ENCODE measurements at places on chromosomes 1 and 21. TPM values are rescaled to one million over a fixed set of nuclear protein-coding genes. Genes with fewer than 3 reads are reported as not detected.

- DNase-seq: no peak
Measured at GRCh38 chr1:225691377-225691776, 38.5 kb upstream of the ENAH start.

The PGBD5 gene
- not detected for total RNA-seq

The RIIAD1 gene
- not detected for total RNA-seq

DNA sequence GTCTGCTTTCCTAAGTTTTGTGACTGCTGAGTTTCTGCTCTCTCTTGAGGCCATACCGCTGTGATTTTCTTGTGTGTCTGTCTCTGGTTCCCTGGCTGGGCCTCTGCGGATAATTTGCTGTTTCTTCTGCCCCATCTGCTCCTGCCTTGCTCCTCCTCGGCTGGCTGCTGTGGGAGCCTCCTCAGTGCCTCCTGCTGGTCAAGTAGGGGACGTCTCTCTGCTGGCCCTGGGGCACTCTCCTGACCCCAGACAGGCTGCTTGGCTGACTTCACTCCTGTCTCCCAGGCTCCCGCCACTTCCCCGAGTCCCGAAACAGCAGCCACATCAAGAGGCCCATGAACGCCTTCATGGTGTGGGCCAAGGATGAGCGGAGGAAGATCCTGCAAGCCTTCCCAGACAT lies 28.5 kb downstream of the ETNK2 start:
- peak; percentile 33 for DNase-seq

DNA sequence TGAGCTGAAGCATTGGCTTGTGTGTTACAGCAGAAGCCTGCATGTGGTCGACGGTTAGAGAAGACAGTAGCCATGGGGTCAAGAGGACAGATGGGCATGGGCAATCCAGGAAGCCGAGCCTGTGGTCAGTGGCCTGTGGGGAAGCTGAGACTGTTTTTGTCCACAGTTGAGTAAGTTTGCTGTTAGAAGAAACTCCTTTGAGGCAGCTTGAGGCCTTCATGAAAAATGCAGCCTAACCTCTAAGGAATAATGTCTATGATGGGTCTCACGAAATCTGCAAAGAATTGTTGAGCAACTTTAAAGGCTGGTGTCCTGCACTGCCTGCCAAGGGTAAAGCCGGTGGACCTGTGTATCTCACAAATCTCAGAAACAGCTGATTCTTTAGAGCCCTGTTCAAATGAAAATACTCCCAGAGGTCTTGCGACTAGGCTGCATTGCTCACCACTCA lies 322.4 kb downstream of the SETD4 start:
- no peak for DNase-seq

- no peak for DNase-seq
Measured at GRCh38 chr21:25373126-25374082, 233.9 kb downstream of the MRPL39 start.

DNA sequence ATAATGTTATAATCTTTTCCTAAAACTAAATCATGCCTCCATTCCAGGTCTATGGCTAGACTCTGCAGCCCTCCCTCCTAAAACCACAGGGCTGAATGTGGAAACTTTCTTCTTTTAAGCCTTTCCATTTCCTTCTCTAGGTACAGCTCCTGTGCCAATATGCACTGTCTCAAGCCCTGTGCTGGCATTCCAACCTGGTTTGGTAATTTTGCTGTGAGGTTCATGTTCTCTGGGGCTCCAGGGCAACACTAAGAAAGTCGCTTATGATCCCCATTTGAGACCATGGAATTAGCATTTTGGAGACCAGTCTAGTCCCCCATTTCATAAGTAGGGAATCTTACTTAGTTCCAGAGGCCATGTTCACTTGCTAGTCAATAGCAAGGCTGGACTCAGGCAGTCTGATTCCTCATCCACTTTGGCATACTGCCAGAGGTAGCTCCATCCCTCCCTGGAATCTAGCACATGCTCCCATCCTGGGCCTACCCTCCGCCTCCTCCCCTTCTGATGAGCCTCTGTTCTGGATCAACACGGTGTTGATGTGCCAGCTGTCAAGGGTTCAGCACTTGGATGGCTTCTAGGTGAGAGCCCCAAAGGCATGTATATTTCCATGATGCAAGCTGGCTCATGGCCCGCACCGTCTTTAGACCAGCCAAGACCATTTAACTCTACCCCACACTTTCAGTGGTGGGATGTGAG lies 36.5 kb downstream of the ZMYND12 start:
- no peak for DNase-seq

DNA sequence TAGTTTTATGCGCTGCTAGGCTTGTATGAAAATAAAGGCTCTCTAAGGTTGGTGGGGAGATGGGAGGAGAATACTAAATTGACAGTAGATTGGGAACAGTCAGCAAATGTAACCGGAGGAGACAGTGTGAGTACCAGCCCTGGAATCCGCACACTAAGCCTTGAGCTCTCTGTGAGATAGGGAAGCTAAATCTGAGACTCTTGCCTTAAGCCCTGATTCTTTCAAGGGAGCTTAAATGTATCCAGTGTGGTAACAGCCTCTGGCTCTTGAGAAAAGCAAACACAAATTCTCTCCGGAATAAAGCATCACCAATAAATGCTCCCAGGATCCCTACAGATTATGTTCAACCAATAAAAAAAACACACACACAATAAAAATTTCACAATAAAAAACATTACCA lies 33.0 kb upstream of the PDPN start:
- DNase-seq: no peak

DNA sequence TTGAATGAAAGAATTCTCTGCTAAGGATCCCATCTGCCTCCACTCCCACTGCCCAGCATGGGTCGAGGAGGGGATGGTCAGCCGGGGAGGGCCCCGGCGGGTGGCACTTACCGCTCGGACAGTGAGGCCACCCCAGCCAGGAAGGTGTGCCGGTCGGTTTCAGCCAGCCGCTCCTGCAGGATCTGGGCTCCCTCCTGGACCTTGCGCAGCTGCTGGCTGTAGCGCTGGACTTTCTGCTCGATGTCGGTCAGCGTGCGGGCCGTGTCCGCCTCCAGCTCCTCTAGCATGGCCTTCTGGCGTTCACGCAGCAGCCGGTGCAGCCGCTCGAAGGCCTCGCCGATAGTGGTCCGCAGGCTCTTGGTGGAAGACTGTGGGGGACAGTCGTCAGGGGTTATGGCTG lies 22.3 kb downstream of the TRIM62 start:
- no peak for DNase-seq

DNA sequence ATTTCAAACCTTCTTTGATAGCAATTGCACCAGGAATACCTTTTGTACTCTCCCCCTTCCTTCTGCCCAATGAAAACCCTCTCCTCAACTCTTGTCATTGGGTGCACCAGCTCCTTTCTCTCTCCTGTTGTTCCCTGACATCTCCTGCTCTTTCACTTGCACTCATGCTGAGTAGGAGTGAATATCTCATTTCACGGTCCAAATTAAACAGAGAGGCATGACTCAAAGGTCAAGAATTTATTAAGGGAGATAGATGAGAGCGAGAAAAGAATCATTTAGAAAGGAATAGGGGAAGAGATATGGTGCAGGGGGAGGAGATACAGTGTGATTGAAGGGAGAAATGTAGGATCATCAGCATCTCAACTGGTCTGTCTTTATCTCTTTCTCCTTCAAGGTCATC lies 22.1 kb downstream of the AIM2 start:
- no peak for DNase-seq

The NEXN gene
- total RNA-seq: 0.95 TPM

DNA sequence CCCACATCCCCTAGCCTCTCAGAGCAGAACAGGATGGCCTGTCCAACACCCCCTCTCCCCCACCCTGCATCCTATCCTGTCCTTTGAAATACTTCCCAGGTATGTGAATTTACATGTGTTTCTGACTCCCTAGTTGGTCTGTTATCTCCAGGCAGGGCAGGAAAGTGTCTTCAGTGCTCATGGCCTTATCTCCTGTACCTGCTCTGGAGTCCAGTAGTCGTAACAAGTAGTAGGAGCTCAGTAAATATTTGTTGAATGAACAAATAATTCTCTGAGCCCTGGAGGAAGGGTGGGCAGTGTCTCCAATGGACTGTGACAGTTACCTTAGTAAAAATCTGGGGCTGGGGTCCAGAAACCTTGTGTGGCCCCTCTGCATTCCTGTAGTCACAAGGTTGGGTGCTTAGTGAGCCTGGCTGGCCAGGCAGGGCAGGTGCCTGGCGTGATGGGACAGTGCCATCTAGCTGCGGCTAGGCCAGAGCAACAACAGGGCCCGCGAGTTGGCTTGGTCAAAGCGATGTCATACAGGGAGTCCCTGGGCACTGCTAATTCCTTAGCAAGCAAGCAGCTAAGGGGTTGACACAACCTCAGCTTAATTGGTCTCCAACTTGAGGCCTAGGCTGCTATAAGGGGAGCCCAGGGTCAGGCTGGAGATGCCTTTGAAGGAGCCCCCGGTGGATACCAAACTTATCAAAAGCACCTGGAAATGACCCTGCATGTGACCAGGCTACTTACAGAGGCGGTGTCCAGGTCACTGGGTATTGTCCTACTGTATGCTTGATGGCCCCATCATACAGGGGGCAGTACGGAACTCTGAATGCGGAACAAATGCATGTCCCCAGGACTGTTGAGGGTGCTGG lies 89.0 kb upstream of the PPM1J start:
- peak; percentile 68 for DNase-seq

The RNF186 gene
- not detected for total RNA-seq

- no peak for DNase-seq
Measured at GRCh38 chr1:199751506-199751905, 276.0 kb upstream of the NR5A2 start.

DNA sequence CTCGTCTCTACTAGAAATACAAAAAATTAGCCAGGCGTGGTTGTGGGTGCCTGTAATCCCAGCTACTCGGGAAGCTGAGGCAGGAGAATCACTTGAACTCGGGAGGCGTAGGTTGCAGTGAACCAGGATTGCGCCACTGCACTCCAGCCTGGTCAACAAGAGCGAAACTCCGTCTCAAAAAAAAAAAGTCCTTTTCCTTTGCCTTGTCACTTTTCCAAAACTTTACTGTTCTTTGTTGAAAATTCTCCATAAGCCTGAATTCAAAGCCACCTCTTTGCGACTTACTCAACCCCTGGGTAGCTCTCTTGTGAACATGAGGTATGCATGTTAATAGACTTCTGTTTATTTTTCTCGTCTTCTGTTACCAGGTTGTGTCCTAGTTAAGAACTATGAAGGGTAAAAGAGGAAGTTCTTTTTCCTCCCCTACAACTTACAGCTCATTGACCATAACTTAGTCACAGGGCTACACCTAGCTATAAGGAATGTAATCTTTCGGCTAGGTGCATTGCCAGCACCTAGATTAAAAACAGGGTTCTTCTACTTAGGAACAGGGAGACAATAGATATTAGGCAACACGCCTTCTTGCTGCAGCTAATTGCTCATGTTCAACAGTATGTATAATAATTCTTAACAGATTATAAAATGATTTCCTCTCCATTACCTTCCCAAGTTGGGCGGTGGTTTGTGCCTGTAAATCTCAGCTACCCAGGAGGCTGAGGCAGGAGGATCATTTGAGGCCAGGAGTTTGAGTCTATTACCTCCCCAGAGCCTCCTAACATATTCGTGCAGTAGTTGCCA lies 40.9 kb downstream of the PTAFR start:
- DNase-seq: no peak

DNA sequence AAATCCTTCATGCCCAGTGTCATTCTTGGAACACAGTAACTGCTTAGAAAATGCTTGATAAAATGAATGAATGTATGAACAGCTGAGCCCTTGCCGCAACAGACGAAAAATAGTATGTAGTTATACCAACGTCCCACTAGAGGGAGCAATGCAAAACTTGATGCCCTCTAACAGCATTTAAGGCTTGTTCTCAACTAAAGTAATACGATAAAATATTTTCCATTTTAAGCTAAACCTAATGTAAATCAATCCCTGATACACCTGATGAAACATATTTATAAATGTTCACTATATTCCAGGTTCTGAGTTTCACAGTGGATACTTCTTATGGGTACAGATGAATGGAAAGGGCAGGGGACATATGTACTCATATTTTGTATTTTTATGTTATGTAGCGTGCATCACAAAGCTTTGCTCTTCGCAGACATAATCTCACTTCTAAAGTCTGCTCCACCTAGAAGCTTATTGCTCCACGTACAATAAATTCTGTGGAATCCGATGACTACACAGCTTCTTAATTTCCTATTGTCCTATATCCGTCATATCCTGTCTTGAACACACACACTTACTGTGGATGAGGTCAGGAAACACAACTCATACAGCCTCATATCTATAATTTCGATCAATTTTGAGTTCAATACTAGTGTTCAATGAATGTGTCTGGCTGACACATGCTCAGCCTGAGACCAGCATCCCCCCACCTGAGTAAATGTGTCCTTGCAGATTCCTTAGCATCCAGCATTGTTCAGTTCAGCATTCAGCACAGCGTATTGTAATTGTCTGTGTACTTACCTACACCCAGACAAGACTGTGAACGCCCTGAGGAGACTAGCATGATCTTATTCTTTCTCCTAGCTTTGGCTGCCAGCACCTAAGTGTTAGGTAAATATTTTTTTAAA lies 4.4 kb upstream of the UTP25 start:
- no peak for DNase-seq

The SPTA1 gene
- total RNA-seq: not detected

DNA sequence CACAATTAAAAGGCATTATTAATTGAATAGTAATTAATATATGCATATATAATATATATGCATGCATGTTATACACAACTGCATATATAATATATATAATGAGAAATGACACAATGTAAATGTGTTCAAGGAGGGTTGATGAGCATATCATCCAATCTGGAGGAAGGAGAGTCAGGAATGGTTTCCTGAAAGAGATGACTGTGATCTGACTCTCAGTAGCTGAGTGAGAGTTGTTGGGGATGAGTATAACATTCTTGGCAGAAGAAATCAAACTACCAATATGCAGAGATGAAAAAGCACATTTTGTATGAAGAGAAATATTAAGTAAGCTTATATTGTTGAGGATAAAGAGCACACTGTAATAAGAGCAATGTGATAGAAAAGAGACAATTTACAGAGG lies 37.3 kb downstream of the F13B start:
- DNase-seq: no peak

- no peak for DNase-seq
Measured at GRCh38 chr1:78716186-78716585, 66.6 kb downstream of the IFI44 start.

GRCh38 chr21:37253991-37254390 lies 13.1 kb downstream of the VPS26C start:
- no peak for DNase-seq

- peak; percentile 69 for DNase-seq
Measured at GRCh38 chr1:156705918-156706656, 704 bp upstream of the CRABP2 start.

DNA sequence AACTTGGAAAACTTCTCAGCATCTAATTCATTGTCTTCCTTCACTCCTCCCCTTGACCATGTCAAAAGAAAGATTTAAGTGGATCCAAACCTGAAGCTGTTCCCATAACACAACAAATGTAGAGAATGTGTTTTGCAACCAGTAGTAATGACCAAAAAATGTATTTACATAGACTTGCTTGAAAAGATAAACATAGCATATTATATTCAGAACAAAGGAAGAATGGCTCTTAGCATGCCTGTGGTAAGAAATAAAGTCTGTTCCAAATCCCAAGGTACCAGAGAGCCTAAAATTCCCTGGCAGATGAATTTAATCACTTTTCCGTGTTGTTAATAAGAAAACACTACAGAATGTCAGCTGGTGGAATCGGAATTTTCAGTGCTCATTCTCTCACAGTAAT lies 36.8 kb downstream of the FMO3 start:
- no peak for DNase-seq

Data from activated CD4-positive, alpha-beta memory T cell treated with anti-CD3 and anti-CD28 coated beads, Interleukin-2, amount 10 ng/mL, durations not matched to agents 7 days and 5 days (primary cell).